Heart left ventricle (tissue), 16 donors: ENCODE measurements at places on chromosomes 7 and 10.

- H3K4me3 ChIP-seq = no peak overlapping the region
- no peaks in the 10 kb centered on the region for H3K27me3 ChIP-seq
- no peaks in the 10 kb centered on the region for H3K36me3 ChIP-seq
- no peaks in the 10 kb centered on the region for H3K4me1 ChIP-seq
- DNase-seq = no peak
These were observed 18.0 kb downstream of the CNNM2 start for GRCh38 chr10:102935939-102936605.

GRCh38 chr10:78966182-78966787, 102.5 kb upstream of the ZMIZ1 start:
- H3K36me3 ChIP-seq = no peaks in the 10 kb centered on the region
- H3K27ac ChIP-seq = no peak overlapping the region
- H3K4me3 ChIP-seq = no peak overlapping the region
- no peak for DNase-seq

GRCh38 chr10:88221010-88221973, 357.9 kb downstream of the PTEN start:
- H3K36me3 ChIP-seq = no peaks in the 10 kb centered on the region
- H3K27me3 ChIP-seq = no peaks in the 10 kb centered on the region
- DNase-seq = no peak
- no peaks in the 10 kb centered on the region for H3K4me1 ChIP-seq

- H3K4me3 ChIP-seq = no peak overlapping the region
- DNase-seq = no peak
- no peaks in the 10 kb centered on the region for H3K36me3 ChIP-seq
- H3K27me3 ChIP-seq = no peaks in the 10 kb centered on the region
- H3K4me1 ChIP-seq = no peaks in the 10 kb centered on the region
These were observed 28.0 kb downstream of the IKZF1 start for GRCh38 chr7:50332241-50333165.
